ENCODE measurements at places on chromosomes 11 and 22.
A peak's percentile ranks its signal among the peaks of the same experiment; 100 is the strongest.

- peak; percentile 76 for DNase-seq
These were observed 66.5 kb downstream of the GGTLC2 start for GRCh38 chr22:22710719-22711531.

- DNase-seq: peak; percentile 6
These were observed at the start of gene MRGPRE for GRCh38 chr11:3231851-3232744. MRGPRE (minus strand) TSS chr11:3232417; CDS start chr11:3228799, 3,618 bp downstream.

- DNase-seq: peak; percentile 33
These were observed 628 bp downstream of the CHKB start for GRCh38 chr22:50581950-50582492.

DNA sequence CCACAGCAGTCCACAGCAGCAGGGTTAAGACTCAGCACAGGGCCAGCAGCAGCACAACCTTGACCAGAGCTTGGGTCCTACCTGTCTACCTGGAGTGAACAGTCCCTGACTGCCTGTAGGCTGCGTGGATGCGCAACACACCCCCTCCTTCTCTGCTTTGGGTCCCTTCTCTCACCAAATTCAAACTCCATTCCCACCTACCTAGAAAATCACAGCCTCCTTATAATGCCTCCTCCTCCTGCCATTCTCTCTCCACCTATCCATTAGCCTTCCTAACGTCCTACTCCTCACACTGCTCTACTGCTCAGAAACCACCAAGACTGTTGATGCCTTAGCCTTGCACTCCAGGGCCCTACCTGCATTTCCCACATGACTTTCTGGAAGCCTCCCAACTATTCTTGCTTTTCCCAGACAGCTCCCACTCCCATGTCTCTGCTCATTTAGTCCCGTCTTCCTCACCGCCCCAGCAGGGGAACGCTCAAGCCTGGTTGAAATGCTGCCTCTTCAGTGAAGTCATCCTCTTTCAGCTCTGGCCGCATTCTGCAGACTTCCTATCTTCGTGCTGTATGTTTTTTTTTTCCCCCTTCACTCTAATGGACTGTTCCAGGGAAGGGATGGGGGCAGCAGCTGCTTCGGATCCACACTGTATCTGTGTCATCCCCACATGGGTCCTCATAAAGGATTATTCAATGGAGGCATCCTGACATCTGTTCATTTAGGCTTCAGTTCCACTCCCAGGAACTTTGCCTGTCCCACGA, 3.3 kb downstream of the IL18BP start:
- no peak for DNase-seq

DNA sequence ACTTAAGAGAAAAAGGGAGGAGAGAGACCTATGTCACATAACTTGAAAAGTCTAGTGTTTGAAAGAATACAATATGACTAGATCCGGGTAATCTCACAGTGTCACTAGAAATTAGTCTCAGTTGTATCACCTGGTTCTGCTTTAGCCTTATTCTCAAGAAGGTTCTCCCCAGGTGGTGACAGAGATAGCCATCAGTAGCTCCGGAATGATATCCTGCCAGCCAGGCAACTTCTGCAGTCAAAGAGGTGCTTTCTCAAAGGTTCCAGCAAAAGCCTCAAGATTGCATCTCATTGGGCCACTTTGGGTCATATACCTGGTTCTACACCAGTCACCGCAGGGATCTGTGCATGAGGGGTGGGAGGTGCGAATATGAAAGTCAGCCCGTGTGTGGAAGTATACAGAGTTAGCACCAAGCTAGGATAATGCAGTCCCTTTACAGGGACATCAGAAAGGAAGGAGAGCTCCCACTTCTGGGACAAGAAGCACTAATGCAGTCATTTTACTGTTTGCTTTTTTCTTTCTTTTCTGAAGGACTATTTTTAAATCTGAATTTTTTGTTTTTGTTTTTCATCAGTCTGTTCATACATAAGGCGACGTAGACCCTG, 61.1 kb downstream of the CYB5R2 start:
- no peak for DNase-seq

GRCh38 chr22:29149841-29150555, 55.7 kb upstream of the EMID1 start:
- DNase-seq: no peak

DNA sequence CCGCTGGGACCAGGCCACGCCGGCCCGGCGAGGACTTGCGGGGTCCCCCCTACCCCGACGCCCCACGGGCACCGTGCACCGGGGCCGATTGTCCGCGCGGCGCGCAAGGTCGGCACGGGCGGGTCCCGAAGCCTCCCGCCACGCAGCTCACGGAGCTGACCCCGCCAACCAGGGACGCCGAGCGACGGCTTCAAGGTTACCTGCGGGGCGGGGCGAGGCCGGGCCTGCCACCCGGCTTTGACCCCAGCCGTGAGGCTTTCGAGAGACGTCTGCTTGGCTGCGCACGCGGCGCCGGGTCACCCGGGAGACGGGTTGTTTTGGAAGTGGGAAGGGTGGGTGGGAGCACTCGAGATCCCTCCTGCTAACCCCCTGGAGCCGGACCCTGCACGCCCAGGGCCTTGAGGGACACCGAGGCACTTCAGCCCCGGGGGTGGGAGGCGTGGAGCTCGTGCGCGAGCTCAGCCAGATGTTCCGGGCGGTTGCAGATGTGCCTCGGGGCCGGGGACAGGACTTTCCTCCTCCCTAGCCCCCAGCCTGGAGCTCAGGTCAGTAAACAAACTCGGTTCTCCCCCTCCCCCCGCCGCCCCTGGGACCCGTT, 3.2 kb upstream of the WNT11 start:
- DNase-seq: peak; percentile 28

- DNase-seq: no peak
These were observed 772.5 kb downstream of the KCNA4 start for GRCh38 chr11:29244355-29244754.

DNA sequence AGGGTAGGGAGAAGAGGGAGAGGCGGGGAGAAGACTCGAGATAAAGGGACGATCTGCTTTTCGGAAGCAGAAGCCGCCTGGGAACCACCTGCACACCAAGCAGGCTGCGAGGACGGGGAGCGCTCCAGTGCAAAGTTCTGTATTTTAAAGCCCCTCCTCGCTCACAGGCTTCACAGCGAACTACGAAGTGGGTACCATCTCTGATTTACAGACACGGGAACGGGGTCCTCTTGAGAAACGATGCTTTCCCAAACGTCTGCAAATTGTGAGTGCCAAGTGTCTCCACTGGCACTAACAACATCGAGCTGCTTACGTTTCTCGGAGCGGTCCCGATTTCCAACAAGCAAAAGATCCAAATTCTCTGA, 700 bp upstream of the STX3 start:
- peak; percentile 25 for DNase-seq

DNA sequence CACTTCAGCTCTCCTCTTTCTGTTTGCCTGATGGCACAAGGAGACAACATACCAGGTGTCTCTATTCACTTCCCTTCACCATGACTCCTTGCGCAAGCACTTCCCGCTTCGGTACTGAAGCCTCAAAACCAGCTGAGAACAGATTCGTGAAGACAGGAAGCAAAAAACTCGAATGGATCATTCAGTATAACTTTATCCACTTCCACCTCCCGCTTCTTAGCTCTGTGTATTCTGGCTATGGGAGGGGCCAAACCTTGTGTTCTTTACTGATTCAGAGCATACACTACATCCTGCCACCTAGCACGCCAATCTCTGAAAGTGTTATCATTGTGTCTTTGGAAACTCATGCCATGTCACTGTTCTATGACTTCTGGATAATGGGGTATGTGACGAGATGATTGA, 62.2 kb upstream of the ADA2 start:
- peak; percentile 20 for DNase-seq

DNA sequence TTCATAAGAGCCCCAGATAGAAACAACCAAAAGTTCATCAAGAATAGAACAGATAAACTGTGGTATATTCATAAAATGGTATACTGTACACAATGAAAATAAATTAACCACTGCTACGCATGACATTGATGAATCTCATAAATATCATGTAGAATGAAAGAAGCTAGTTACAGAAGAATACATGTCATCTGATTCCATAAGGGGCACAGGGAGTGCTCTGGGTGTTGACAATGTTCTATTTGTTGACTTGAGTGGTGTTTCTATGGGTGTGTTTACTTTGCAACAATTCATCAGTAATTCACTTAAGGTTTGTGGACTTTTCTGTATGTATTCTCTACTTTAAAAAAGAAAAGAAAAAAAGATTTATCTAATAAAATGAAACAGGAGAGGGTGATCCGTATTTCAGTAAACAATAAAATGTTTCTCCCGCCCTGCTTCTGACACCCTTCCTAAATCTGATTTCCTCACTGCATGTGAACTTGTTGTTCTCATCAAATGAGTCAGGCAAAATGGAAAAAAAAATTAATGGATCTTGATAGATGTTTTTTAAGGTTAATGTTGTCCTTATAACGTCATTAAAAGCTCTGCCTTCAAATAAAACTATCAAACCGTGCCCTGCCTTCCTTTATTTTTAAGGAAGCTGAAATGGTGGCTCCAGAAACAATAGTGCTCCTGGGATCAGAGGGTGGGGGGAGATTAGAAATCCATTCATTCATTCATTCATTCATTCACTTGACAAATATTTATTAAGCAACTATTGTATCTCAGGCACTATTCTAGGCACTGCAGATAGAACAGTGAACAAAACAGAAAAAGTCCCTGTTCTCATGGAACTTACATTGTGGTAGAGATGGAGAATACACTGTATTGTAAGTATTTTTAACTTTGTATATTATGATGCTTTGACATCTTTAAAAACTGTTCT, 77.2 kb upstream of the CD44 start:
- DNase-seq: no peak

DNA sequence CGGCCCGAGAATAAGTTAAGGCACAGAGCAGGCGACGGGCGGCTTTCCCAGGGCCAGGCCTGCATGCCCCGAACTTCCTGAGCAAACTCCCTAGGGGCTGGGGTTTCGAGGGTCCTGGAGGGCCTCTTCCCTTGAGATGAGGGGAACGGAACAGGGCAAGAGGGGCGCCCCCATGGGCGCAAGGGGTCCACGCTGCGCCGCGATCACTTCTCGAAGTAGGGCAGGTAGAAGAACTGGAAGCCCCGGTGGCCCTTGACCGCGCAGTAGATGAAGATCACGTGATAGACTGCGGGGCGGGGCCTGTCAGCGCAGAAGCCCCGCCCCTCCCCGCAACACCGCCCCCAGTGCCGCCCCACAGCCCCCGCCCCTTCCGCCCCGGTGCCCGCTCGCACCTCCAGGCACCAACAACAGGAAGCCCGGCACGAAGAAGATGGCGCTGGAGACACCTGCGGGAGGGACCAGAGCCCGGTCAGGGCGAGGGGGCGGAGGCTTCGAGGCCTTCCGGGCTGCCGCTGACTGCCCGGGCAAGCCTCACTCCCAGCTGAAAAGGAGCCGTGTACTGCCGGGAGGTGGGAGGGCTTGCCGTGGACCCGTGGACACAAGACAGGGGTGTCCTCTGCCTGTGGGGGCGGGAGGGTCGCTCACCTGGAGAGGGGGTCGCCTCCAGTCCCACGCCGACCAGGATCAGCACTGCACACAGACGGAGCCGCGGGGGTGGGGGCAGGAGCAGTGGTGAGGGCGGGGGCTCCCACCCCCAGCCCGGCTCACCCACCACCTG, 4.5 kb downstream of the TMEM134 start:
- DNase-seq: peak; percentile 90

- no peak for DNase-seq
These were observed 4.9 kb downstream of the RRP8 start for GRCh38 chr11:6598555-6598954.

- DNase-seq: no peak
These were observed 27.7 kb downstream of the OR2AT4 start for GRCh38 chr11:75068993-75069392.

GRCh38 chr11:1655168-1656060, 25.8 kb downstream of the KRTAP5-5 start:
- no peak for DNase-seq
